ENCODE measurements at places on chromosomes 4 and X.

- no peak for DNase-seq
Measured at GRCh38 chr4:14867847-14868246, 134.4 kb upstream of the CPEB2 start.

GRCh38 chr4:183384516-183384915, 59.9 kb upstream of the CDKN2AIP start:
- DNase-seq, result no peak

- DNase-seq, result no peak
Measured at GRCh38 chr4:55183926-55184599, 58.7 kb upstream of the KDR start.

- no peak for DNase-seq
Measured at GRCh38 chr4:164892018-164892417, 15.0 kb downstream of the APELA start.

- no peak for DNase-seq
Measured at GRCh38 chr4:154231806-154232478, 259.7 kb downstream of the DCHS2 start.
